ENCODE measurements at places on chromosomes 16 and 17. TPM values are rescaled to one million over a fixed set of nuclear protein-coding genes. Genes with fewer than 3 reads are reported as not detected.

The CX3CL1 gene
- total RNA-seq, result 4.6 TPM

The ST6GALNAC1 gene
- 311 TPM for total RNA-seq

The IRX6 gene
- total RNA-seq, result not detected

The KDM6B gene
- total RNA-seq, result 32.7 TPM

The EPX gene
- not detected for total RNA-seq

The CDRT15 gene
- not detected for total RNA-seq

The SP2 gene
- 18.1 TPM for total RNA-seq

The PLD6 gene
- 1.4 TPM for total RNA-seq

The SLC16A3 gene
- total RNA-seq, result 298 TPM
